ENCODE measurements at places on chromosomes 4 and X.

- DNase-seq: no peak
Measured at GRCh38 chr4:77579406-77580076, 26.1 kb upstream of the CXCL13 start.

GRCh38 chr4:56182356-56182755 lies 204.9 kb downstream of the AASDH start:
- DNase-seq: no peak

- DNase-seq: no peak
Measured at GRCh38 chr4:5942947-5943346, 50.1 kb upstream of the CRMP1 start.

DNA sequence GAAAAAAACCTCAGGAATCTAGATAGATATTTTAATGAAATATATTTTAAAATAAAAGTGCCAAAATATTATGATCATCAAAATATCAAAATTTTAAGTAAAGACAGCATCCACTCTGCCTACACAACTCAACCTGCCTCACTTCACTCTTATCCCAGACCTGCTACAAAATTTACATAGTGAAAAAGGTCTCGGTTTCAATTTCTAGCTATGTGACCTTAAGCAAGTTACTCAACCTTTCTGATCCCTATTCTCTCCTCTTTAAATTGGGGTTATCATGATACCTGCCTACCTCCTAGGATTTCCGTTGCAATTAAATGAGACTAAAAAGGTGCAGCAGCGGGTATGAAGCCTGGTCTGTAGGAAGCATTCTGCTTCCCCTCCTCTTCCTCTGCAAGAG lies 72.9 kb downstream of the FAM114A1 start:
- no peak for DNase-seq

GRCh38 chr4:89000844-89001360 lies 56.1 kb downstream of the FAM13A start:
- no peak for DNase-seq

DNA sequence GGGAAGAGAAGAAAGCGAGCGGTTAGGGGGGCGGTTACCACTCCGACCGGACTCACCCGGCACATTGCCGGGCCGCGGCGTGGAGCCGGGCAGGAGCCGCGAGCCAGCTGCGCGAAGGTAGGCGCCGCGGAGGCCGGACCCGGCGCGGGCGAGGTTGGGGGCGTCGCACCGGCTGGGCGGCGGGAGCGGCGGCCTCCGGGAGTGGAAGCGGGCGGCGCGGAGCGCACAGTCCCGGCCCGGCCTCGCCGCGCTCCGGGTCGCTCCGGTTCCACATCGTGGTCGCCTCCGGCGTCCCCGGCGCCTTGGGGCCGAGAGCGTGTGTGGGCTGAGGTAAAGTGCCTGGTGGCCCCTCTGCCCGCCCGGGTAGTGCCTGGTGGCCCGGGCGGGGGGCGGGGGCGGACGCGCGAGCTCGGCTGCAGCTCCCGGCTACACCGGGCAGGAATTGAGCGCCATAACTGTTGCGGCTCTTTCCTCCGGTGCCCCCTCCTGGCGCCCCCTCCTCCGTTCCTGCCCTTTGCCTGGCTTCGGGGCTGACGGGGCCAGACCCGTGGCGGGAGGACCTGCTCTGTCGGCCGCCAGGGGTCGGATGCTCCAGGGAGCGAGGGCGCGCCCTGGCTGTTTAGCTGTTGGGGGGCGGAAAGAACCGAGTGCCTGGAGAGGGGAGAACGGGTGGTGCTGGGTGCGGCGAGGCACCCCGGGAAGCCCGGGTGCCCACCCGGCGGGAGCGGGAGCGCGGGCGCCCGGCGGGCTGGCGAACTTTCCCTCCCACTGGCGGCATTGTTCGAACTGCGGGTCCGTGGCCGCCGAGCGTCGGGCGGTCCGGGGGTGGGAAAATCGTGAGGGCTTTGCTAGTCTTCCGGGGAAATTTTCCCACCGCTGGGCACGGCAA lies 626 bp downstream of the JADE3 start:
- no peak for DNase-seq

DNA sequence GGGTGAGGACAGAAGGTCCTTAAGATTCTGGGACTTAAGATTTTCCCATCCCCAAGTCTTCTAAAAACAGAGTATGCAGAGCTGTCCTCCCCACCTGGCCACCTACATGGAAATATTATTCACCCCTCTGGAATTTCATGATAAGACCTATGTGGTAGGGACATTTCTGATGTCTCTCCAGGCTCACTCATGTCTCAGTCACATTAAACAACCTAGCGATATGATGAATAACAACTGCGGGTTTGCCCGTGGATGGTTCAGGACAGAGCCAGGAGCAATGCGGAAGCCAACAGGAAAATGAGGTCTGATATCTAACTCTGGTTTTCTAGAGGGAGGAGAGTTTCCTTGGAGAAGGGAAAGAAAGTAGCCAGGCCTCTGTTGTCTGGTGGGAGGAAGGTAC lies 47.4 kb downstream of the TEX13A start:
- DNase-seq: no peak

DNA sequence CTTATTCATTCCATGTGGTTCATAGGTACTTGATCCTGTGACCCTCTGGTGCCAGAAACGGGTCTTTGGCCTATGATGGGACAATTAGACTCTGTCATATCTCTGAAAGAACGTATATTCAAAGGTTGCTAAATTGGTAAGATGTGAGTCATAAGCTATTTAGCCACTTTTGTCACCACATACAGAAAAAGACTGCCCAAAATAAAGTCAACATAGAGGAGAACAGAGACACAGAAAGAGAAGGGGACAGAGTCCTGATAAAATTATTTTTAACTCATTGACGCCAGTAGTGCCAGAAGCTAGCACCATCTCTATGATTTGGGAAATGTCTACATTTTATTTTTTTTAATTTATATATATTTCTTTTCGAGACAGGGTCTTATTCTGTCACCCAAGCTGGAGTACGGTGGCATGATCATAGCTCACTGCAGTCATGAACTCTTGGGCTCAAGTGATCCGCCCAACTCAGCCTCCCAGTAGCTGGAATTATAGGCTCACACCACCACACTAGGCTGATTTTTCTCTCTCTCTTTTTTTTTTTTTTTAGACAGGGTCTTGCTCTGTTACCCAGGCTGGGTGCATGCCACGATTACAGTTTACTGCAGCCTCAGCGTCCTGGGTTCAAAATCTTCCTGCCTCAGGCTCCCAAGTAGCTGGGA lies 92.1 kb upstream of the COX18 start:
- DNase-seq: no peak

GRCh38 chrX:19852014-19853005 lies 35.1 kb downstream of the SH3KBP1 start:
- no peak for DNase-seq

- DNase-seq: no peak
Measured at GRCh38 chrX:15451913-15452312, 41.2 kb downstream of the PIR start.

DNA sequence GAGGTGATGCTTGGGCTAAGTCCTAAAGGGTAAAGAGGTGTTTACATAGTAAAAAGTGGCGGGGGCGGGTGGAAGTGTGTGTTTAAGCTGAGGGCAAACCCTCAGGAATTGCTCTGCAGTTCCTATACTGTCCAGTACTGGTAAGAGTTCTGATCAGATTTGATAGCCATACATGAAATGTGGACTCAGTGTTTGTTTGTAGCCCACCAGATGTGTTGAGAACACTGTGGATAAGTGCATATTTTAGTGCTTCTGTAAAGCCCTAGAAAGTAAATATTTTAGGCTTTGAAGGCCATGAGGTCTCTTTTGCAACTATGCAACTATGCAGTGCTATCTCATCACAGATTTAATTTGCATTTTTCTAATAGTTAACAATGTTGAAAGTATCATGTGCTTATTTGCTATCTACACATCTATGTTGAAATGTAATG lies 80.7 kb upstream of the EOLA2 start:
- DNase-seq: no peak

DNA sequence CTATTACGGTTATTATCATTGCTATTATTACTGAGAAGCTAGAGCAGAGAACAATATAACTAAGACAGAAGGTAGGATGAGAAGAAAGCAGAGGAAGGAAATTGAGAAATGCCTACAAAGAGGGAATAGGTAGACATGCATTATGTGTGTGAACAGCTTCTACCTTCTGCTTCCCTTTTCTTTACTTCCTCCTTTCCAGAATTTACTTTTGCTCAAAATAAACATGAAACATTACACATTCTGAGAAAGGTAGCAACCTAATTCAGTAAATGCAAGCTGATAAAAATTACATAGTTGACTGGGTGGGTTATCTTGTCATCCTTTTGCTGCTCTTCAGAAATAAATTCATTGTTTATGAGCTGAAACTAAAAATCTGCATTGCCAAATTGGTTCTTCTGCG lies 54.6 kb downstream of the AMOT start:
- DNase-seq: no peak

- no peak for DNase-seq
Measured at GRCh38 chr4:3254302-3255131, 5.6 kb downstream of the MSANTD1 start.

DNA sequence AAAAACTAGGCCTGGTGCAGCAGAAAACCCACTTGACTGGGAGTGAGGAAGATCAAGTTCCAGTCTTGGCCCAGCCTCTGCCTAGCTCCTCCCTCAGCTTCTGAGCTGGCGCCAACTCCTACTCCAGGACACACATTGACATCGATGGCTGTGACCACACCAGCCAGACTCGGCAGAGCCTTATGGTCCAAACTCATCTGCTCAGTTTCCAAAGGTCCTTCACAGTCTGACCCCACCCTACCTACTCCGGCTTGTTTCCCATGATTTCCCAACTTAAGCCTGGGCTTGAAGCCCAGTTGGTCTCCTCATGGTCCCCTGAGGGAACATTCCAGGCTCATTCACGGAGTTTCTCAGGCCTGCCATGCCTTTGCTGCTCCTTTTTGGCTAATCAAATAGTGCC lies 10.1 kb downstream of the ELF4 start:
- no peak for DNase-seq

DNA sequence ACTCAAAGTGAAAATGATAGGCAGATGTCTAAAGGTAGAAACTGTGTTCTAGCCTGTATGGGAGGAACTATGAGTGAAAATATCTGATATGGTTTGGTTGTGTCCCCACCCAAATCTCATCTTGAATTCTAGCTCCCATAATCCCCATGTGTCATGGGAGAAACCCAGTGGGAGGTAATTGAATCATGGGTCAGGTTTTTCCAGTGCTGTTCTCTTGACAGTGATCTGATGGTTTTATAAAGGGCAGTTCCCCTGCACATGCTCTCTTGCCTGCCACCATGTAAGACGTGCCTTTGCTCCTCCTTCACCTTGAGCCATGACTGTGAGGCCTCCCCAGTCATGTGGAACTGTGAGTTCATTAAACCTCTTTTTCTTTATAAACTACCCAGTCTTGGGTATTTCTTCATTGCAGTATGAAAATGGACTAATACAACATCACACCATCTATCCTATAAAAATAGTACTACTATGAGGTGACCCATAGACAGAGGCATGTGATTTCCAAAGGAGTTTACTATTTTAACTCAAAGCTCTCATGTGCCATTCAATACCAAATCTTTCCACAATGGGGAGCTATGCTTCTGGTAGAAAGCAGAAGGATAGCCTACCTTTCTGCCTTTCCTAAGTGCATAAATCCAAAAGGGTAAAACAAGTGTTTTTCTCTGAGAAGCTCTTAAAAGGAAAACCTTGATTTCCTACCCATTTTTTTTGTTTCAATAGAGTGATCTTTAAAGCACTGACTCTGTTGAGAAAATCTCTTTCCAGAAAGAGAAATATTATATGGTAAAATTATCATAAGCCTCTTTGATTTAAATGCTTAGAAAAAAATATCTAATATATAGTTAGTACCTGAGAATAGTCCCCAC lies 38.8 kb downstream of the SEC31A start:
- no peak for DNase-seq

DNA sequence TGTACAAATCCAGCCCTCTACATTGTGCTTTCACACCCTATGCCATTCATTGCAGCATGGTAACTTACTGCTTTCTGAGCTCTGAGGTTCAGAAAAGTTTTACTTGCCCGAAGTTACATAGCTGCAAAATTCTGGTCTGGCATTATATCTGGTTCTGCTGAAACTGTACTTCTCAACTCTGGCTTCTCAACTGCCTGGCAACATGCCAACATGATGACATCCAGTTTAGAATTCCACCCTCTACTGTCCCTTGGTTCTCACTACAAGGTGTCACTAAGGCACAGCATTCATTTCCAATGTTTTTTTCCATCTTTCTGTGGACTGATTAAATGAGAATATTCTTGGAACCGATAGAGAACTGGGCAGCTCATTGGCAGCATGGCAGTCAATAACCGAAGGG lies 242.9 kb upstream of the PRPS2 start:
- DNase-seq: no peak

GRCh38 chrX:110665223-110666002 lies 130.2 kb downstream of the CHRDL1 start:
- no peak for DNase-seq

GRCh38 chr4:62460329-62460728 lies 1260.2 kb downstream of the ADGRL3 start:
- no peak for DNase-seq

DNA sequence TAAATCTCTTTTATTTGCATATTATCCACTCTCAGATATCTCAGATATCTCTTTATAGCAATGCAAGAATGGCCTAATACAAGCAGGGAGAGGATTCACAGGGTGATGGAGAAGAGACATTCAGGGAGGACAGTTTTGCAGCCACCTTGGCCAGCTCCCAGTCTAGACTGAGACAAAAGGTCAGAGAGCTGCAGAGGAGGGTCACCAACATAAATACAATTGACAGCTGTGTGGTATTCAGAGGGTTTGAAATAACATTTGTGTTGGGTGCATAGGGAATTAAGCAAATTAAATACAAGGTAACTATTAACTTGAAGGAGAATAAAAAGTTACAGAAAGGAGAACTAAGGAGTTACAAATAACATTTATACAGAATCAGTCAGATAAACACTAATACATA lies 189.5 kb upstream of the TAPT1 start:
- no peak for DNase-seq

- DNase-seq: no peak
Measured at GRCh38 chr4:58050439-58050838, 940.3 kb upstream of the IGFBP7 start.

GRCh38 chrX:96752781-96753180 lies 68.1 kb downstream of the DIAPH2 start:
- DNase-seq: no peak

- no peak for DNase-seq
Measured at GRCh38 chrX:567891-568290, 62.7 kb upstream of the SHOX start.

DNA sequence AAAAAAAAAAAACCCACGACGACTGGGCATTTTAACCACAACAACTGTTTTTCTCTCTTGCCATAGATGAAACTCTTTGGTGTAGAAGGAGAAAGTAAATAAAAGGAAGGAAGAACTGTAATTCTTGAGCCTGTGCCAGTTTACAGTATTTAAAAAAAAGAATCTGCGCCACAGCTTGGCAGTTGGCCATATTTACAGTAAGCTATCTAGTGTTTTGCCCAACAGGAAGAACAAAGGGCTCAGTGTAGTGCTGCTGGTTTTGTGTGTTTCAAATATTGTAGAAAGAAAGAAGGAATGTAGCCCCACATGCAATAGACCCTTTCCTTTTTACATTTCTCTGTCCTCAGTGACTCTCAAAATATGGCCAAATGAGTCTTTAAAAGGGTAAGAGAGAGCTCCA lies 66.1 kb downstream of the NR3C2 start:
- no peak for DNase-seq

- DNase-seq: no peak
Measured at GRCh38 chr4:122747068-122747467, 14.6 kb downstream of the BBS12 start.
